ENCODE measurements at places on chromosomes 7 and 10.
A peak's percentile ranks its signal among the peaks of the same experiment; 100 is the strongest.

DNA sequence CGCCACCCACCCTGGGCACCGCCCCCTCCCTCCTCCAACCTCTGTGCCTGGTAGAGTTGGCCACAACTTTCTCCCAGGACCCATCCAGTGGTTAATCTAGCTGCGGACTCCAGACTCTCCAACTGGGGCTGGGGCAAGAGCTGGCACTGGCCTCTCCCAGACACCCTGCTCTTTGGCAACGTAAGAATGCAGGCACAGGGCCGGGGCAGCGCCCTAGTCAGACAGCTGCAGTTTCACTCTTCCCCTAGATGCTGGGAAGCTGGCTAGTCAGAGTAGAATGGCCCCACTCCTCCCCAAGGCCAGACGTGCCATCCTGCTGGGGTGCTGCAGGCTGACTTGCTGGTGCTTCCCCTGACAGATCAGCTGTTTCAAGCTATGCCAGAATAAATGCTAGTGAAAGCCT is 22.1 kb downstream of the HSPA12A start:
- no peak for DNase-seq

DNA sequence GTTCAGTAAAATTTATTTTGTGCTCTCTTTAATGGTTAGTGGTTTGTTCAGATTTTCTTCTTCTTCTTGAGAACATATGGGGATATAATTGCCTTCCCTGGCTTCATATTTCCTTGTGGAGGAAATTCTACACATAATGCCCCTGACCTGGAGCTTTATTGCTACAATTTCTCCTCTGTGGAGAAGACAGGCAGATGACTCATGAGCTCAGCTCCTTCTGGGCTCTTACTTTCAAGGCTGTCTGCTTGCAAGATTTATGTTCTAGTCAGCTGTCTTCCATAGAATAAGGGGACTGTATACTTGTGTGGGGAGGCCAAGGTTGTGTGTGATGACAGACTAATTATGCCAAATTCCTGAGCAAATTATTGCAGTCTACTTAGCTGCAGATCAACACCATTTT is 1.6 kb downstream of the LRRD1 start:
- DNase-seq = no peak

DNA sequence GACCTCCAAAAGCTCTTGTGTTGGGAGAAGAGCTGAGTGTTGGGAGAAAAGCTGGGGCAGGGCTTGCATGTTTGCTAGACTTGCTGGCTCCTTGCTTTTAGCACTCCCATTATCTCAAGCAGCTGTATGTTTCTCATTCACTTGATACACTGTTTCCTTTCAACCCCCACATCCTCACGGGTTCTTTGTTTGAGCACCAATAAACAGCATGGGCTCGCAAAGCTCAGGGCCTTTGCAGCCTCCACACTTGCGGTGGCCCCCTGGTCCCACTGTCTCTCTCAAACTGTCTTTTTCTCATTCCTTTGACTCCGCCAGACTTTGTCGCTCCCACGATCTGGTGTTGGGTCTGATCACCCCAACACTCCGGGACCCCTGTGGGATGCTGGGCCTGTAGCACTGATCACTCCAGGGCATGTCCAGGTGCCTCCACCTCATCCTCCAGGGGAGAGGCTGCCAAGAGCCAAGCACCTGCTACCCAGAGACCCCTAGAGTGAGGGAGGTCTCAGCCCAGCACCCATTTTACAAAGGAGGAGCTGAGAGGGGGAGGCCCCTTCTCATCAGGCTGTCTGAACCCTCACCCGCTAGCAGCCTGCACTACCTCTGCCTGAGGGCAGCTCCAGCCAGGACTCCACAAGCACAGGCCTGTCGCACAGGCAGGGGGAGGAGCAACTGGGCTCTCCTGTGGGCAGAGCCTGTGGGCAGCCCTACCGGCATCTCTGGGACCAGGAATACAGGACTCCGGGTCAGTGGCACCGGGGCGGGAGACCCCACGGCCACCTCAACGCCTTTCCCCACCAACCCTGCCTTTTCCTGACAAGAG is 49.1 kb upstream of the MSMB start:
- no peak for DNase-seq

GRCh38 chr10:116589926-116590325 is 833 bp upstream of the PNLIPRP1 start:
- no peak for DNase-seq

GRCh38 chr10:81031774-81032173 is 494.1 kb downstream of the SH2D4B start:
- no peak for DNase-seq

GRCh38 chr10:20200758-20201157 is 384.5 kb downstream of the PLXDC2 start:
- no peak for DNase-seq

DNA sequence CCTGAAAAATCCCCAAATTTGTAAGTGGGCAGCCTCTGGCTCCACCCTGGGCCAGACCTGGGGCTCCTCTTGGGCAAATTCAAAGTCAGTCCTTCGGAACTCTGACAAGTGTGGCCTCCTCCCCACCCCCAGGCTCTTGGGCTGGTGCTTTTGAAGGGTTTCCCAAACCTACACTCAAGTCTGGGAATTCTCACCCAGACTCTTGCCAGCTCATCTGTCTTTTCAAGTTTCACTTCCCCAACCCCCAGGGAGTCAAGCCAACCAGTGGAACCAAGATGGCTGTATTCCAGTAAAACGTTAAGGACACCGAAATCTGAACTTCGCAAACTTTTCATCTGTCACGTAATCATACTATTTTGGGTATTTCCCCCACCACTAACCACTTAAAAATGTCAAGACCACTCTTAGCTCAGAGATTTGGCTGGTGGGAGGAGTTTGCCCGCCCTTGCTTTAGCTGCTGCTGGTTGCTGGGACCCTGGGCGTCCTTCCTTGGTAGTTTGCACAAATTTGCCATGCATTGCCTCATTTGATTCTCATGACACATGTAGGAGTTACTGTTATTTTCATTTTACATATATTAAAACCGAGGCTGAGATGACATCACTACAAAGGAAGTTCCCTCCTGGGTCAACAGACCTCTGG is 1.7 kb upstream of the MYO1G start:
- DNase-seq = no peak

- DNase-seq = no peak
Measured at GRCh38 chr10:89924261-89924660, 222.9 kb downstream of the KIF20B start.

GRCh38 chr7:3057066-3057420 is 13.4 kb upstream of the CARD11 start:
- no peak for DNase-seq

- no peak for DNase-seq
Measured at GRCh38 chr10:112842832-112843360, 107.2 kb upstream of the TCF7L2 start.

DNA sequence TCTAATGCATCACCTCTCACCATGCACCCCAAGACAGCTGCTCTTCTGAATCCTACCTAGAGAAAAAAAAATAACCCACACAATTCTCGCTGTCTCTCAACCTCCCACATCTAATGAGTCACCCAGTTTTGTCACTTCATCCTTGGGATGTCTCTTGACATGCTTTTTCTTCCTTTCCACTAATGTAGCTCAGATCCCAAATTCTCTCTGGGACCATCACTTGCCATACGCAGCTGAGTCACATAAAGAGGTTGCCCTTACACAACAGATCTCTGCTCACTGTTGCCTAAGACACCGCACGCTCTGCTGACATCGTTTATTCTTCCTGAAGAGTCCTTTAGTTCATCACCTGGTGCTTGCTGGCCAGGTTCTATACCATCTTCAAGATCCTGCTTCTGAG is 606.0 kb upstream of the GALNT17 start:
- DNase-seq = no peak

- no peak for DNase-seq
Measured at GRCh38 chr10:70357565-70357964, 24.9 kb downstream of the LRRC20 start.

- DNase-seq = no peak
Measured at GRCh38 chr10:98030093-98030821, at the start of gene CRTAC1. Gene CRTAC1, minus strand, starts transcription at chr10:98030621. Its CDS starts 149 bp downstream, at chr10:98030472.

DNA sequence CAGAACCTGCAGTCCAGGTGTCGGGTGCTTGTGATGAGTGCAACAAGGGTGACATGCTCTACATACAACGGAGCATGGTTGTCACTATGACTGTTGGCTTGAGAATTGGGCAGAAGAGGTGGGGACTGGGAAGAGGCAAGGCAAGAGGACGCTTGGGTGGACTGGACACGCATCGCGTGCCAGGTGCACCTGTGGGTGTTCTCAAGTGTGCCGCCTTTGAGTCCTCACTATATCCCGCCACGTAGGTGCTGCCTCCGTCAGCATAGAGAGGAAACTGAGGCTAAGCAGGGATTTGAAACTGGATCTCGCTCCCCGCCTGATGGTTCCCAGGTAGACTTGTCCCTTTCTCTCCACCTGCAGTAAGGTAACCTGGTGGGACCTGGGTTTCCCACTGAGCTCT is 27.2 kb downstream of the CDH23 start:
- no peak for DNase-seq

- DNase-seq = no peak
Measured at GRCh38 chr10:3781468-3782145, 3.4 kb downstream of the KLF6 start.

GRCh38 chr10:85618841-85619240 is 747.8 kb downstream of the GRID1 start:
- DNase-seq = no peak

- peak; percentile 40 for DNase-seq
Measured at GRCh38 chr10:60314069-60314940, 75.4 kb downstream of the ANK3 start.

DNA sequence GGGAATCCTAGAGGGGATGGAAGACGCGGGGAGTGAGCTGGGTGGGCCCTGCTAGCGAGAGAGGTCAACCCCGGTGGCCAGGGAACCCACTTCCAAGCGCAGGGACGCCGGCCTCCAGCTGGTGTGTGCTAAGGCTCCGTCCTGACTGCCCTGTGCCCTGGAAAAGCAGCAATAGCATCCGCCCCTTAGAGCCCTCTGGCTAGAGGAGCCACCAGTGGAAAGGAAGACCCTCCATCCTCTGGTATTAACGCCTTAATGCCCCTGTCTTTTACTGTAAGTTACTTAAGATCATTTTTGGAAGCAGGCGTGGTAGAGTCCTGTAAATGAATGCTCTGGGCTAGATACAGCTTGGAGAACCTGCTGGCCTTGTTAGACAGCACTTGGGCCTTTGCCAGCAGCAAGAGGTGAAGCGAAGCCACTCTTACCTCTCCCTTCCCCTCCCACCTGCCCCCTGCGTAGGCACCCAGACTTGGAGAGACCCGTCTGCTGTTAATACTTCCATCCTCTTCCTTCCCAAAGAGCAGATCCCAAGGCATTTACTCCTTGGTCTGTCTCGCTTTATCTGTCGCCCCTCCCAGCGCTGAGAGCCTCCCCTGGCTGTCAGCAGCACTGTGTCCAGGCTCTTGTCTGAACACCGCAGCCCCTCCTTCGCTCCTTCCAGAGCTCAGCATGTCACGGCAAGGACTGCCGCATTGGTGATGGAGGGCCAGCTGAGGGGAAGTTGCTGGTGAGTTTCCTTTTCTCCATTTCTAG is 4.6 kb downstream of the REPIN1 start:
- DNase-seq = no peak

DNA sequence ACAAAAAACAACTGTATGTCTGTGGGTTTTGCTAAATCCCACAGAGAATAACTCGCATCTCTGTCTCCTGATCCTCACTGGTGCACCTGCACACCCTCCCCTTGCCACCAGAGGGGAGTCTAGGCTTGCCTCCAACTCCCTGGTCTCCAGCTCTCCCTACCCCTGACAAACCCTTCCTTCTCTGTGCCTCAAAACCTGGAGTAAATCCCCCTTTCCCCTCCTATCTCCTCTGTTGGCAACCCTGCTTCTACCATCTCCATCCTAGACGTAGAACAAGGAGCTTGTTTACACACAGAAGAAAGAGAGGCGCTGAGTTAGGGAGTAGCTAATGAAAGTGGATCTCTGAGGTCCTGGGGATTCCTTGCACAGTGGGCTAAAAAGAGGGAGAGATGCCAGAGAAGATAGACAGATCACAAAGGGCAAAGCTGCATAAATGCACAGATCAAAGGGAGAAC is 6.0 kb downstream of the MBLAC1 start:
- no peak for DNase-seq

DNA sequence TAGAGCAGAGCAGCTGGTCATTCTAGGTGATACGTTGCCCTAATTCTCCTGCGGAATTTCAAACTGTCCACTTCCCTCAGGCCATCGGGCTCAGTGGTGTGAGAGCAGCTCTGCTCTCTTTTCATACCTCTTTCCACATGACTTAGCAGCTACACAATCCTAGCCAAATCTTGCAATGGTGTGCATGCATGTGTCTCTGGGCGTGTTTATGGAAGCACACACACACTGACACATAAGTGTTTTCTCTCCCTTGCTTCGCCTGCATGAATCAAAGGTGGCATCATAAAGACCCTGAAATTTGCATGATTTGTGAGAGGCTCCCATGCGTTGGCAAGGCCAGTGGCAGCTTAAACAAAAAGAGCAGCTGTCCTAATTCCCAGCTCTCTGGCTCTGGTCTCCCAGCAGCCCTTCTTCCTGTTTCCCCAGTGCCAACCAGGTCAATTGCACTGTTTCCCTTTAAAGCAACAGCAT is 1189.5 kb downstream of the GATA3 start:
- no peak for DNase-seq

Measured in non-pigmented ciliary epithelial cell (primary cell).